Amygdala (tissue), 56 donors: ENCODE measurements at places on chromosomes 16 and 17.

DNA sequence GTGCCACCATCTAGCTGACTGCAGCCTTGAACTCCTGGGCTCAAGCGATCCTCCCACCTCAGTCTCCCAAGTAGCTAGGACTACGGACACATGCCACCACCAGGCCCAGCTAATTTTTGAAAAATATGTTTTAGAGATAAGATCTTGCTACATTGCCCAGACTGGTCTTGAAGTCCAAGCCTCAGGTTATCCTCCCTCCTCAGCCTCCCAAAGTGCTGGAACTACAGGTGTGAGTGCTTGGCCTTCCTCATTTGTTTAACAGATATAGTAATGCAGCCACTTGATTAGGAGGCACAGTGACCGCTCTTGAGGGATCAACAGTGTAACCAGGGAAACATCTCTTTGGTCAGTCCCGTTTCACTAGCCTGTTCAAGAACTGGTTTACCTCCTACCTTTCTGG lies 35.1 kb downstream of the HLF start:
- no peak for DNase-seq

DNA sequence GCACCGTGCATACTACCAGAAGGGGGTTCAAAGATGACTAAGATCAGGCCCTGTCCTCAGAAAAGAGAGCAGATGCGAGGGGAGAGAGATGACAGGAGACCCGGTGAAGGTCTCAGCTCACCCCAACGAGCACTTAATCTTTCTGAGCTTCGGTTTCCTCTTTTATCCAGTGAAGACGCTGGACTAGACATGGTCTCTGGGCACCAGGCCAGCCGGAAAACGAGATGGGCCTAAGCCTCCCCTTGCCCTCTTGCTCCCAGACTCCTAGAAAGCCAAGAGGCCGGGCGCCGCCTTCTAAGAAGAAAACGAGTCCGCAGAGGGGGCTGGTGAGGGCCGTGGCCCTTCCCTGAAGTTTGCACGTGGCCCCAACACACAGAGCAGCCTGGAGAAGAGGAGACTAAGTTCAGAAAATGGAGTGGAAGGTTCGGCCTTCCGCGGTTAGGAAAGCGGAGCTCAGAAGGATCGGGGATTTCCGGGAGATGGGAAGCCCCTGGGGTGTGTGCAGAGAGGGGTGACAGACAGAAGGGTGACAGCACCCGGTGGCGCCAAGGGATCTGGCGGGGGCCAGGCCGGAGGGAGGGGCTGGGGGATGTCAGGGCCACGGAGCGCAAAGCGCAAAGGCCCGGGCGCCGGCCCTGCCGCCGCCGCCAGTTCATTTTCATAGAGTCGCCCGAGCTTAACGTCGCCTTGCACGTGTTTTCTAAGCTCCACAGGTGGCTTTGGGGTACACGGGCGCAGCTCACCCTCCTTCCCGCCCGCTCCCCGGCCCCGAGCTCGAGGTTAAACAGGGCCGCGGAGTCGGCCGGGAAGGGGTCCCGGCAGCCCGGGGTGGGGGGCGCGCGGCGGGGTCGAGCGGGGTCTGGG lies 42.1 kb upstream of the BHLHA9 start:
- no peak for DNase-seq

- no peak for DNase-seq
These were observed 6.6 kb downstream of the PHB1 start for GRCh38 chr17:49407981-49408501.

- no peak for DNase-seq
These were observed 166.4 kb downstream of the CYB561 start for GRCh38 chr17:63279498-63280230.

GRCh38 chr17:2034157-2034556 lies 4.2 kb downstream of the DPH1 start:
- no peak for DNase-seq

- no peak for DNase-seq
These were observed 14.9 kb downstream of the DHX38 start for GRCh38 chr16:72108353-72109102.

GRCh38 chr17:32206861-32207260 lies 58.8 kb upstream of the RHBDL3 start:
- DNase-seq, result no peak

DNA sequence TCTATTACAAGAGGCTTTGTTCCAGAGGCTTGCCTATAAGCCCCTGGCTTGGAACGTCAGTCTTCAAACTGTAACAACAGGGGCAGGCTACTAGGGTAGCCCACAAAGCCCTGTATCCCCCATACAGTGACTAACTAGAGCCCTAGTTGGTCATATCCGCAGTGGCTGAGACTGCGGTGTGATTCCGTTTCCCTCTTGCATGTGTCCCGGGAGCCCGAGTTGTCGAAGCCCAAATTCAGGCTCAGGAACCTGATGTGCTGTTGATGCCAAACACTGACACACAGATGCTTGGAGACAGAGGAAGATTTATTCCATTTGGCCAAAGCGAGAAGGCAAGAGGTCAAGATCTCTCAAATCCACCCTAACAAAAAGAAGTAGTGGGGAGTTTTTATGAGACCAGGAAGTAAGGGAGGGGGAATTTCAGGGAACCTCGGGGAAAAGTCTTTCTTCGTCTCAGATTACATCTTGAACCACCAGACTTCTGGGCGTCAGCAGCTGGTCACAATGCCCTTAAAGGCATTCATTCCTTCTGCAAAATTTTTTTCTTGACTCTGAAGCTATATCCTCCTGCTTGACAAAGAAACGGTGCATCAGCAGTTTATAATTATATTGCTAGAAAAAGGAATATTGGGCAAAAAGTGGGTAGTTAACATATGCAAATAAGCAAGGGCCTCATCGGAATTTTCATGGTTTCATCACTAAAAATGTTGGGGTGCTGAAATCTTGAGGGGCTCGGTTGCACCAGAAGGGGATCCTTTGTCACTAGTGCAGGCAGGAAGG lies 879 bp downstream of the SLFN5 start:
- peak; percentile 28 for DNase-seq
